ENCODE measurements at places on chromosomes 11 and 22.

DNA sequence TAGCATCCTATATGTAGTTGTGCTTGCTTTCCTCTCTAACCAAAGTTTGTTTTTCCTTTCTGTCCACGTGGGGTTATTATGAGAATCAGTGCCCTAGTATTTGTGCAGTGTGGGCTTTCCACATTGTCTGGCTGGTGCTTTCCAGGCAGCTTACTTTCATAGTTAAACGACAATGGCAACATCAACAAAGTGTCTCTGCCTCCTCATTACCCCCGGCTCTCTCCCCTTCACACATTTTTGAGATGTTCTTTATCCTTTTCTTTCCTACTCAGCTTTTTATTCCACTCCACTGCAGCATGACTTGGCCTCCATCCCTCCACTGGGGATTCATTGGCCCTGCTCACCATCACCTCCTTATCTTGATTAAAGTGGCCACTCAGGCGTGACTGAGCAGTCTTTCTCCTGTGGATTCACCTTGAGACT is 19.1 kb downstream of the SPECC1L start:
- DNase-seq, result no peak

- DNase-seq, result peak; percentile 80
Observed at GRCh38 chr11:46120346-46121300, 631 bp downstream of the PHF21A start.

GRCh38 chr11:119486691-119487259 is 63.8 kb upstream of the THY1 start:
- DNase-seq, result peak; percentile 34

DNA sequence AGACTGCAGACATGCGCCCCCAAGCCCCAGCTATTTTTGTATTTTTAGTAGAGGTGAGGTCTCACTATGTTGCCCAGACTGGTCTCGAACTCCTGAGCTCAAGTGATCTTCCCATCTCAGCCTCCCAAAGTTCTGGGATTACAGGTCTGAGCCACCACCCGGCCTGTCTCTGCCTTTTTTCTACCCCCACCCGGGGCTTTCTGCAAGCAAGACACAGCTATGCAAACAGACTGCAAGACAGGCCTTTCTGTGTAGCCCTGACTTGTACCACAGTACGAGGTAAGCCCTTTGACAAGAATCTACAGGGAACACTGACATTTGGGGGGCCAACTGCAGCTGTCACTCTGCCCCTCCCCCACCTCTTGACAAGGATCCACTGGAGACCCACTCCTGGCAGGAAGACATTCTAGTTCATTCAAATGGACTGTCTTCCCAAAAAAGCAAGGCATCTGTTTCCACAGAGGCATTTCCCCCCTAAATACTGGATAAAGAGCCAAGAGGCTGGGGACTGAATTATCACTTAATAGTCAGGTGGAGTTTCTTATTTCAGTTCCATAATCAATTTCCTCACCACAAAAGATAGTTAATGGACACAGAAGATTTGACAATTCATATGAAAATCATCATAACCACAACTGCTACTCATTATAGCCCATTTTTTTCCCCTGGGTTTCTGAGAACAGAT is 118.2 kb downstream of the ABTB2 start:
- no peak for DNase-seq

DNA sequence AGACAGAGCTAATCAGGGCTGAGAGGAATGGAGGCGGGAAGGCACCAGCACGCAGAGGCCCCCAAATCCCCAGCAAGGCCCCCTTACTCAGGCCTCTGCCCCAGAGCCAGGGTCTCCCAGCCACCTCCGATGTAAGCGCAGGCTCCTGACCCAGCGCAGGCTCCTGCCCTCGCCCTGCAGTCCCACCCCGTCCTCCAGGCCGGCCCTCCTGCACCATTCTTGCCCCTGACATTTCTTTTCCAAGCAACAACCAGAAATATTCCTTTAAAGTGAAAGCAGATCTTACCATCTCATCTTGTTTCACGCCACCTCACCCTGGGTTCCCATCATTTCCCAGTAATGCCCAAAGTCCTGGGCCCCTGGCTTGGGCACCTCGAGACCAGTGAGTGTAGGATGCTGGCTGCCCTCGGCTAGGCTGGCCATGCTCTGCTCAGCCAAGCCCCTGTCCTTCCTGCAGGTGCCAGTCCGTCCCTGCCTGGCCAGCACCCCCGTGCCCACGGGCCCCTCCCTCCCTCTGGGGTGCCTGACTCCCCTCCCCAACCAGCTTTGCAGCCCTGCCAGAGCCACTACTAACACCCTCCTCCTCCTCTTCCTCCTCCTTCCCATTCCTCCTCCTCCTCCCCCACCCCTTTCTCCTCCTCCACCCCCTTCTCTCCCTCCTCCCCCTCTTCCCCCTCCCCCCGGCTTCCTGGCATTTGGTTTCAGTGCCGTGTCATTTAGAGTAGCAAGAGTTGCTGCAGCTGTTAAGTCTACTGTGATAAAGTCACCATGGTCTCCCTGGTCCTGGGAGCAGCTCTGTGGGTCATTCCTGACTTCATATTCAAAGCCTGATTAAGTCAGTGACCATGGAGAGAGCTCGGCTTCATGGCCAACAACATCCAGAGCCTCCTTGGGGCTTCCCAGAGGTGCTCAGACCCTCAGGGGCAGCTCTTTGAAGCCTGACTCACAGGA is 78.7 kb downstream of the PIWIL3 start:
- peak; percentile 52 for DNase-seq

Data from DMS53 (cell line).